ENCODE measurements at places on chromosomes 2 and 18. TPM values are rescaled to one million over a fixed set of nuclear protein-coding genes. Genes with fewer than 3 reads are reported as not detected.

DNA sequence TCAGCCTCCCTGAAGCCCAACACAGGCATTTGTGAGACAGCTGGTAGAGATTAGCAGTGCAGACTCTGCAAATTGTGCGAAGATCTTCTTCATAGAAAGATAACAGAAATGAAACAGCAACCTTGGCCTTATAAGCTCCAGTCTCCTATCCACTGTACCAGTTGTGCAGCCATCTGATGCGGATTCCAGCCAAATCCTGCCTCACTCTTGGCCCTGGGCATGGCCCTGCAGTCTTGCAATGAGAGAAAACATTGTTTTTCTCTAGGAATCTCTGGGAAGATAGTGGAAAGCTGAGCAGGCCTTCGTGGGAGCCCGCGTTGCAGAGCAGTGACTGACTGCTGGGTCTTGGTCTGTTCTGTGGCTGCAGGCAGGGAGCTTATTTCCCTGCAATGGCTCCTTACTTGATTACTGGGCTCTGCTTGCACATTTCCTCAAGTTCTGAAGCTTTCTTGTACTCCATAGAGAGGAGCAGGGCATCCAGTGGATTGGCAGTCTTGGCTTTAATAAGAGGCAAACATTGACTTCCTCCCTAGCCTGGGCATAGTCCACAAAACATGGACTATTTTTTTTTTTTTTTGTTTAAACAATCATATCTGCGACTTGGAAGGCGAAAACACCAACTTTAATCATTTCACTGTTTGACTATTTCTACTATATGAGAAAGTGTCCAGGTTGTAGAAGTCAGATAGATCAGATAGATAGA is 193.0 kb downstream of the ACTR3 start:
- no peaks in the 10 kb centered on the region for H3K36me3 ChIP-seq
- H3K4me1 ChIP-seq = no peaks in the 10 kb centered on the region
- no peak overlapping the region for H3K4me3 ChIP-seq

GRCh38 chr2:226772389-226773179 is 27.0 kb downstream of the IRS1 start:
- no peaks in the 10 kb centered on the region for H3K36me3 ChIP-seq
- H3K4me3 ChIP-seq = no peak overlapping the region
- no peaks in the 10 kb centered on the region for H3K27me3 ChIP-seq

DNA sequence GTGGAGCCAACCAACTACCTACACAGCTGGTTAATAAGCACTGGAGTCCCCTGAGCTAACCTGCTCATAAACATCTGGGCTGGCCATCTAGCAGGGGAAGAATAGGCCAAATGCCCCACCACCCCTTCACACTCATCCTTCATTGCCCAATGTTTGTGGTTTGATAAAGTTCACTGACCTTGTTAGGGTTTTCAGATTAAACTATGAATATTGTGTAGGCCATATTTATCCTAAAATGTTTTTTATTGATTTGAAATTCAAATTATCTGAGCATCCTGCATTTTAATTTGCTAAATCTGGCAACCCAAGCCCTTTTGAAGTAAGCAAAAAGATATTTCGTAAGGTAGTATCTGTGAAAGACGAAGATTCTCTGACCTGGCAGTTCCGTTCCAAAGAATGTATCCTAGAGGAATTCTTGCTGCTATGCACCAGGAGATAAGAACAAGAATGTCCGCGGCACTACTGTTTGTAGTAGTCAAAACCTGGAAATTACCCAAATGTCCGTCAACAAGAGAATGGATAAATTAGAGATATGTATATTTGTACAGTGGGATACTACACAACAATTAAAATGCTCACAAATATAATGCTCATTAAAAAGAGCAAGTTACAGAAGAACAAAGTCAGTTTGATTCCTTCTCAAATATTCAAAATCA is 5.8 kb upstream of the TLK1 start:
- H3K4me1 ChIP-seq = peaks cover 3% of the 10 kb centered on the region
- no peak overlapping the region for H3K4me3 ChIP-seq
- no peak overlapping the region for H3K27ac ChIP-seq
- peak; percentile 60 for DNase-seq
- H3K36me3 ChIP-seq = no peaks in the 10 kb centered on the region
- H3K27me3 ChIP-seq = no peaks in the 10 kb centered on the region

GRCh38 chr2:239266434-239266766 is 134.4 kb downstream of the HDAC4 start:
- H3K4me3 ChIP-seq = no peak overlapping the region
- peaks cover 28% of the 10 kb centered on the region for H3K4me1 ChIP-seq
- no peak overlapping the region for H3K27ac ChIP-seq
- DNase-seq = no peak

DNA sequence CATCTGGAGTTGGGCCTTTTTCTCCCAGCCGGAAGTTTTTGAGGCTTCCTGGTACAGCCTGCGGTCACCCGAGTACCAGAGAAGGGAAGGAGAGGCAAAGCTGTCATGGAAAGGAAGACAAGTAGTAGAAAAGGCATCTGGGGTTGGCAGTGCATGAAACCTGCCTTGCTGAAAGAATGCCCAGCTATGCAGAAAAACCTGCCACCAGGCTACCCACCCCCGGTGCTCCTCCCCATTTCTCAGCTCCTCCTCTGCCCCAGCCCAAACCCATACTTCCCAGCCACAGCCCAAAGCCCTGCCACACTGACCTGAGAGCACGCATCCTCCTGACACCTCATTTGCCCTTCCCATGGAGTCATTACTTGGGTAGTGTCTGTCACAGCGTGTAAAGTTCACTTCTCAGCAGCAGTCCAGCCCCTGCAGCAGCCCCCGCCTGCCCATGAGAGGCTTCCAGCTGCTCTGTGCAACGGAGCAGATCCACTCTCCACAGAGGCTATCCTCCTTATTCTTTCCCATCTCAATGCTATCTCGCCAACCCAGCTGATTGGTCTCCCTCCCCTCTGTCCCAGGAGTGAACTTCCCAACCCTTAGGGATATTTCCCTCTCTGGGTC is 40.4 kb upstream of the MAL start:
- H3K27ac ChIP-seq = no peak overlapping the region
- H3K4me3 ChIP-seq = no peak overlapping the region
- no peaks in the 10 kb centered on the region for H3K4me1 ChIP-seq
- no peaks in the 10 kb centered on the region for H3K27me3 ChIP-seq

DNA sequence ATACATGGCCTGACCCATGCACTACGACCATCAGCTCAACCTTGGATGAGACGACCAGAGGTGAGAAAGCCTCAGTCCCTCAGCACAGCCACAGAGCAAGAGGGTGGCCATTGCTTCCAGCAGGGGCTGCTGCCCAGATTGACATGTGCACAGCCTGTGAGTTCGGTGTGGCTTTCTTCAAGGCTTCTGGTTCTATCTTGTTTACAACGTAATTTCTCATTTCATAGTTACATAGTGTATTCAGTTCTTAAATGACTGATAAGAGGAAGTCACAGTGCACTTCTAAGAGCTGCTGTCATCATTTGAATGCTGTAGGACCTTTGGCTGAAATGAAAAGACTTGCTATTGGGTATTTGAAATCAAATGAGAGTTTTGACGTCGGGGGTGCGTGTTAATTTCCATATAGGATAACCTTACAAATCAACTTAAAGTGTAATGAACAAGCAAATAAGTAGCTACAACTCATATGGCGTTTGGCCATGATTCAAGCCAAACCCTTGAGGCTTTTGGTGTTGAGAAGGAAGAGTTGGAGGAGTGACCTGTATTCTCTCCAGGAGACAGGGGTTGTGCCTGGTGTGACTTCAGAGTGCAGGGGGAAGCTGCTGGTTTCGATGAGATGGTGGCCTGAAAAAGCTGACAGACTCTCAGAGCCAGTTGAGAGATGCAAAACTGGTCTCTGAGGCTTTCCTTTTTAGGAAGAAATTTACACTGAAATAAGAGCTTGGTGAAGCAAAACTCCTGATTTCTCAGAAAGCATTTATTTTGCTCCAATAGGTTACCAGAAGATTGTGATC is 51.0 kb downstream of the TSHZ1 start:
- no peak for DNase-seq
- H3K27me3 ChIP-seq = no peaks in the 10 kb centered on the region
- no peak overlapping the region for H3K27ac ChIP-seq
- H3K4me3 ChIP-seq = no peak overlapping the region
- no peaks in the 10 kb centered on the region for H3K4me1 ChIP-seq

DNA sequence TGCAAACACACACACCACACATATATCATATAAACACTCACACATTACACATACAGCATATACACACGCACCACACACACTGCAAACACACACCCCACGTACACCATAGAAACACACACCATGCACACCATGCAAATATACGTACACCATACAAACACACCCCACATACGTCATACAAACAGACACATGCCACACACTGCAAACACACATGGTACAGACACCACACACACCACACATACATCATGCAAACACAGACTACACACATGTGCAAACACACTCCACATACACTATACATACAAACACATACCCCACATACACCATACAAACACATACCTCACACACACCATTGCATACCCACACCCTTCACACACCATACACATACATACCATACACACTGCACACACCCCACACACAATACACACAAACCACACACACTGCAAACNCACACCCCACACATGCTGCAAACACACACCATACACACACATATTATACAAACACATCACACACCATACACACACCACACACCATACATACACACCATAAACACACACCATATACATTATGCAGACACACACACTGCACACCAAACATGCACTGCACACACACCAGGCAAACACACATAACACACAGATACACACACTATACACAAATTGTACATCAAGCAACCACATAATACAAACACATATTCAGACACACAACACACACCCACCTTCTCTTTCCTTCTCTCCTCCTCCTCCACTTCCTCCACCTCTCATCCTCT is 120.4 kb downstream of the SEPTIN10 start:
- no peaks in the 10 kb centered on the region for H3K4me1 ChIP-seq

GRCh38 chr2:230155359-230155758 is 64.4 kb downstream of the SP110 start:
- no peak overlapping the region for H3K27ac ChIP-seq
- no peaks in the 10 kb centered on the region for H3K27me3 ChIP-seq

- H3K27me3 ChIP-seq = no peaks in the 10 kb centered on the region
- no peak overlapping the region for H3K4me3 ChIP-seq
- H3K36me3 ChIP-seq = no peaks in the 10 kb centered on the region
- H3K27ac ChIP-seq = no peak overlapping the region
These were observed 43.9 kb upstream of the RFX8 start for GRCh38 chr2:101518578-101519492.

- no peaks in the 10 kb centered on the region for H3K4me1 ChIP-seq
- no peak overlapping the region for H3K4me3 ChIP-seq
- no peak overlapping the region for H3K27ac ChIP-seq
- H3K27me3 ChIP-seq = no peaks in the 10 kb centered on the region
- no peaks in the 10 kb centered on the region for H3K36me3 ChIP-seq
These were observed 12.3 kb upstream of the SNTG2 start for GRCh38 chr2:938181-939005.

DNA sequence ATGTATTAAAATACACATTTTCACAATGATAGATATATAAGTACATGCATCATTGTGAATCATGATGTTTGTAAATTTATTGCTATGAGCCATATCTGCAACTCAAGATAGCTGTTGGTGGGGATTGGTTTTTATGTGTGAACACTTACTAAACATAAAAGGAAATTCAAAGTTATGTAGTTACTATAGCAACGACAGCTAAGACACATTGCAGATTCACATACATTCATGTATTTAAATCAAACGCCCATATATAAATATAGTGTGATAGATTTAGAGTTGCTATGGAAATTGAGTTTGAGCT is 65.6 kb downstream of the MAPRE2 start:
- H3K27ac ChIP-seq = no peak overlapping the region
- no peak overlapping the region for H3K4me3 ChIP-seq
- H3K4me1 ChIP-seq = no peaks in the 10 kb centered on the region

- H3K36me3 ChIP-seq = no peaks in the 10 kb centered on the region
- H3K27me3 ChIP-seq = peaks cover 12% of the 10 kb centered on the region
- no peak for DNase-seq
- H3K27ac ChIP-seq = no peak overlapping the region
- H3K4me1 ChIP-seq = no peaks in the 10 kb centered on the region
These were observed 404.7 kb downstream of the GALR1 start for GRCh38 chr18:77654302-77654701.

DNA sequence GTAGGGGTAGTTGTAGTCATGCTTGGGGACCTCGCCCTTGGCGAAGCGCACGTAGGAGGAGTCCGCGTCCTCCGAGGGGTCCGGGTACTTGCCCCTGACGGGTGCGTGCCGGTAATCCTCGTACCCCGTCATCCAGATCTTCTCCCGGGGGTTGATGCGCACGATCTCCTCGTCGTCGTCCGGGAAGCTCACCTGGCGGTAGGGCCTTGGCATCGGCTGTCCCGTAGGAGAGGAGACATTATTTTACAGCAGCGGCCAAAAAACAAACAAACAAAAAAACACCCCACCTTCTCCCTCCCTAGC is 86.3 kb downstream of the ACTR2 start:
- no peaks in the 10 kb centered on the region for H3K4me1 ChIP-seq
- H3K36me3 ChIP-seq = peaks cover 23% of the 10 kb centered on the region
- no peak overlapping the region for H3K27ac ChIP-seq

DNA sequence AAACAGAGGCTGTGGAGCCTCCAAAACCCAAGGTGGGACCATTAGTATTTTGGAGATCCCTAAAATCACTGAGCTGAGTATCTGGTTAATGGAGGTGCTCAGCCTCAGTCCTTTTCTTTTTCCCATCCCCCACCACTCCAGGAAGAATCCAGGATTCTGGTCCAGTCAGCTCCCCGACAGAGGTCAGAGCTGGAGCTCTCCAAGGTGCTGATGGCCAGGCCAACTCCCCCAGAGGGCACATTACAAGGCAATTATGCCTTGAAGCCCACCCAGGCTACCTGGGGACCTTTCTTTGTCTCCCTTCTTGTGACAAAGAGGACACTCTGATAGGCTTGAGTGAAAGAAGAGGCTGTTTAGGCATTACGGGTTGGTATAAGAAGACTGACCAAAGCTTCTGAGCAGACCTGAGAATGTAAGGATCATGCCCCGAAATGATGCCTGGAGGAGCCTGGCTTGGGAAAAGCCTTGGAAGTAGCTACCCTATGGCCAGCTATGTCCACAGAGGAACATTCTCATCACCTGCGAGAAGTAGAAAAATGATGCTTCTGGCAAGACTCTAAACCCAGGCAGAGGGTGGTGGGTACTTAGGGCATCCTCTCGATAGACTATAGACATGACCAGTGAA is 102.5 kb upstream of the LDAH start:
- no peak overlapping the region for H3K4me3 ChIP-seq
- H3K27me3 ChIP-seq = no peaks in the 10 kb centered on the region
- DNase-seq = peak; percentile 66
- H3K36me3 ChIP-seq = no peaks in the 10 kb centered on the region
- H3K4me1 ChIP-seq = no peaks in the 10 kb centered on the region
- H3K27ac ChIP-seq = no peak overlapping the region

- H3K4me1 ChIP-seq = peaks cover 76% of the 10 kb centered on the region
- H3K27ac ChIP-seq = no peak overlapping the region
- no peak overlapping the region for H3K4me3 ChIP-seq
- no peak for DNase-seq
These were observed 78.9 kb downstream of the CPS1 start for GRCh38 chr2:210635257-210635656.

- H3K27ac ChIP-seq = no peak overlapping the region
- peaks cover 25% of the 10 kb centered on the region for H3K4me1 ChIP-seq
- no peak overlapping the region for H3K4me3 ChIP-seq
- no peaks in the 10 kb centered on the region for H3K27me3 ChIP-seq
These were observed 24.9 kb downstream of the TET3 start for GRCh38 chr2:74009577-74009976.

GRCh38 chr2:98972582-98973167 is 36.6 kb upstream of the CRACDL start:
- no peaks in the 10 kb centered on the region for H3K36me3 ChIP-seq
- no peak for DNase-seq
- no peak overlapping the region for H3K27ac ChIP-seq
- H3K27me3 ChIP-seq = no peaks in the 10 kb centered on the region

Gene UGT1A5
- not detected for total RNA-seq

Gene CETN1
- not detected for total RNA-seq
